ENCODE measurements at places on chromosomes 11 and 22.

GRCh38 chr11:133202816-133203215 lies 329.5 kb downstream of the OPCML start:
- DNase-seq: no peak

- no peak for DNase-seq
Observed at GRCh38 chr11:34928268-34928959, 12.0 kb downstream of the PDHX start.

DNA sequence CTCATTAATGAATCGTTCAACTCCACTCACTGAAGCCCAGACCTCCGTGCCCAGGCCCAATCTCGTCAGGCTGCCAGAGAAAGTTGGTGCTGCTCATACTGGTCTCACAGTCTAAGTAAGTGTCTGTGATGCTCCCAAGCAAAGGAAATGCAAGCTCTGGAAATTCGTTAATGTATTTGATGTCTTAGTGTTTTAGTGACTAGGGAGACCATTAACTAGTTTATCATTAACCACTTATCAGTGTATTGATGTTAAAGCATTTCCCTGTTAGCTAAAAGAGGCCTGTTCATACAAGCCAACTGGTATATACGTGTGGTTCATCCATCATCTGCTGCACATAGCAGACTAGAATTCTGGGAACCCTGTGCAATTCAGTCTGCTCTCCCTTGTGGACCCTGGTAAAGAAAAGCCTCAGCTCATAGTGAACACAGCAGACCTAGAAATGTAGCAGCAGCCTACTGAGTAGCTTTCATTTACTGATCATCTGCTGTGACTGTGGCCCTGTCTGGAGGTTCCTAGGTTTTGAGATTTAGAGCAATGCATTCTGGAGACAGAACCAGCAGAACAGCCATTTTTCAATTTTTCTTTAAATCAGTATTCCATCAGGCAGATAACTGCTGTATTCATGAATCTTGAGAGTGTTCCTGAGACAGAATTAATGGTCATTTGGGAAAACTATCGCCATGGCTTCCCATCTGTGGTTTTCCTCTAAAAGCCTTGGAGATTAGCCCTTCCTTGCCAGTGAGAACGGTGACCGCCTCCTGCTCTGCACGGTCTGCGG lies 15.7 kb upstream of the AIFM3 start:
- no peak for DNase-seq

DNA sequence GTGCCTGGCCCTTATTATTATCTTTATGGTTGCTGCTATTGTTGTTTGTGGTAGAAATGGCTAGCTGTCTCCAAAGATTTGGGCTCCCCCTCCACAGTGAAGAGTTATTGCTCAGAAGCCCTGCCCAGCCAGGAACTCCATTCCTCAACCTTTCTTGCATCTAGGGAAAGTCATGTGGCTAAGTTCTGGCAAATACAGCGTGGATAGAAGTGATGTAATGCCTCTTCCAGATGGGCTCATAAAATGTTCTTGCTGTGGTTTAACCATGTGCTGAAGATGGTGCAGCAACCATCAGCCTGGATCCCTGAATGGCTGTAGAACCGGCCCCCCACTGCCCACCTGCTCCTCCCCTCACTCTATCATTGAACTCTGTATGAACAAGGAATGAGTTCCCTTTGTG lies 203.5 kb upstream of the E2F8 start:
- DNase-seq: no peak

DNA sequence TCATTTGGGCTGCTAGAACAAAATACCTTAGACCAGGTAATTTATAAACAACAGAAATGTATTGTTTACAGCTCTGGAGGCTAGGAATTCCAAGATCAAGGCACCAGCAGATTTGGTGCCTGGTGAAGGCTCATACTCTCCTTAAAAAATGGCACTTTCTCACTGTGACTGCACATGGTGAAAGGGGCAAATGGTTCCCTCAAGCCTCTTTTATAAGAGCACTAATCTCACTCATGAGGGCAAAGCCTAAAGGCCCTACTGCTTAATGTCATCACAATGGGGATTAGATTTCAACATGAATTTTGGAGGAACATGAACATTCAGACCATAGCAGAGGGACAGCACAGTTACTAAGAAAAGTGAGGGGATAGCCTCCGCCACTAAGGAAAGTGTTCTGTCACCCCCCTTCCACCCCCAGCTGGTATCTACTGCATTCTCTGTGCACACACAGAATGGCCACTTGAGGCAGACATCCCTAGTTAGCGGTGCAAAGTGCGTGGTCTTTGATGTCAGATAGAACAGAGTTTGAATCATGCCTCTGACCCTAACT lies 47.2 kb upstream of the CEP295 start:
- no peak for DNase-seq

DNA sequence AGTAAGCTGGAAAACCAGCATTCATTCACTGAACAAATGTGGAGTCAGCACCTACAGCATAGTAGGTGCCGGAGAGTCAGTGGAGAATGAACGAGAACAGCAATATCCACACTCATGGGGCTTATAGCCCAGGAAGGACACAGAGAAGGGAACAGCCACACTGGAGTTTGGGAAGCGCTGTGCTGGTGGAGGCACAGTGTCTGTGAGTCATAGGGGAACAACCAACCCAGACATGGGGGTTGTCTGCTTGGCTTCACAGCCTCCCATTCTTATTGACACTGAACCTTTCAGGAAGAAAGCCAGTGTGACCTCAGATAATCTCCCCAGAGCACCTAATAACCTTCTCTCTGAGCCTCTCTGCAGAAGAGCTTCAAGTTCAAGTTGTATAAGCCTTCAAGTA lies 56.6 kb upstream of the UBASH3B start:
- DNase-seq: no peak

DNA sequence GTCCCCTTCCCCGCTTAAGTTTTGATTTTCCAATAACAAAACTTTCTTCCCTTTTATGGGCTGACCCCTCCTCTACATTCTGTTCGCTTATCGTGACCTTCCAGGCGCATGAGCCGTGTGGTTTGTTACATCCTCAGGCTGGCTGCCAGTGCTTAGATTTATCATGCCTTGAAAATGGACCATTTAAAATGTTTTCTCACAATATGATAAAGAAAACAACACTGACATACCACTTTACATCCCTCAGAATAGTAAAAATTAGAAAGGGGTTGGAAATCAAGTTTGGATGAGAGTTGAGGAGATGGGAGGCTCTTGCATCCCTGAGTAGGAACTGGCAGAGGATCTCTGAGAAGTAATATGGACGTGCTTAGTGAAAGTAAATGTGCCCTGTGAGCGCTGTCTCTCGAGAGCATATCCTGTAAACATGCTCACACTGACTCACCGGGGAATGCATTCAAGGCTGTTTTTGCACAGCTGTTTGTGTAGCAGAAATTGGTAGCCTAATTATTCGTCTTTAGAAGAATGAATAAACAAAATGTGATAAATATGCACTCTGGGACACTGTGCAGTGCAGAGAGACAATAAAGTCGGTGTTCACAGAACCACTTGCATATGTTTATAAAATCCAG lies 17.1 kb upstream of the TOLLIP start:
- no peak for DNase-seq

- DNase-seq: no peak
Observed at GRCh38 chr11:83019888-83020579, 51.7 kb downstream of the RAB30 start.

DNA sequence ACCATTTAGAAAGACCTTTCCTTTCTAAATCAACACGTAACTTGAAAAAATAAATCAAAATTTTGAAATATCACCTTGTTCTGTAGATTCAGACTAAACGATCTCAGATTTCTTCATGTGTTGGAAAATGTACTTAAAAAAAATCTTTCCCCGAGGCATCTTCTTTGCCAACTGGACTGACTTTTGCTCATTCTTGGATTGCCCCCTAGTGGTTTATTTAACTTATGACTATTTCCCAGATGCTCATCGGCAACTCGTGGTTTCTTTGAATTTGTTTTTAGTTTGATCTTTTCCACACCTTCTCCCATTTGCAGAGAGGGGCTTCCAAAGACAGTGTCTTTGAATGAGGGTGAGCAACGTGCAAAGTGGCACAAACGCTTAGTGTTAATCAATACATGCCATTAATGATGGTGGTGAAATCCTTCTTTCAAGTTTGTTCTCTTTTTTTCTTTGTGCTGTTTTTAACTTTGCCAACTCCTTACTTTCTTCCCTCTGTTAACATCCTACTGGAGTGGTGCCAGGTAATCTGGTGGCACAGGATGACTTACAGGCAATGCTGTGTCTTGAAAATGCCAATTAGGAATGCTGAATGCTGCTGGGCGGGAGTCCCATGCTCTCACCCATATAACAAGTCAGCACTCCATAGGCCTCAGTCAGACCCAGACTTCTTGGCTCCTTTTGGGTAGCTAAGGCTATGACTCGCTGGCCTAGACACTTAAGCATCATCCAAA lies 18.3 kb downstream of the PRSS23 start:
- DNase-seq: peak; percentile 58

GRCh38 chr11:119599864-119600541 lies 129.0 kb downstream of the NECTIN1 start:
- DNase-seq: no peak

DNA sequence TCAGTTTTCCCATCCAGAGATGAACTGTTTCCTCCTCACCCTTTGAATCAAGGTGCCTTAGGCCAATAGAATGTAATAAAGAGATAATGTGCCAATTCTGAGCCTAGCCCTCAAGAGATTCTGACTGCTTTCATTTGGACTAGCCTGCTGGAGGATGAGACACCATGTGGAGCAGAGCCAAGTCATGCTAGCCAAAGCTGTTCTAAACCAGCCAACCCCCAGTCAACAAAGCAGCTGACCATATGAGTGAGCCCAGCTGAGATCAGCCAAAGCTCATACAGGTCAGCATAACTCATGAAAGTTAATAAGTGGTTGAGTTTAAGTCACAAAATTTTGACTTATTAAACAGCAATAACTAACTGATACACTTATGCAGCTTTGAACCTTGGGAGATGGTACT lies 66.7 kb upstream of the DBX1 start:
- DNase-seq: no peak

DNA sequence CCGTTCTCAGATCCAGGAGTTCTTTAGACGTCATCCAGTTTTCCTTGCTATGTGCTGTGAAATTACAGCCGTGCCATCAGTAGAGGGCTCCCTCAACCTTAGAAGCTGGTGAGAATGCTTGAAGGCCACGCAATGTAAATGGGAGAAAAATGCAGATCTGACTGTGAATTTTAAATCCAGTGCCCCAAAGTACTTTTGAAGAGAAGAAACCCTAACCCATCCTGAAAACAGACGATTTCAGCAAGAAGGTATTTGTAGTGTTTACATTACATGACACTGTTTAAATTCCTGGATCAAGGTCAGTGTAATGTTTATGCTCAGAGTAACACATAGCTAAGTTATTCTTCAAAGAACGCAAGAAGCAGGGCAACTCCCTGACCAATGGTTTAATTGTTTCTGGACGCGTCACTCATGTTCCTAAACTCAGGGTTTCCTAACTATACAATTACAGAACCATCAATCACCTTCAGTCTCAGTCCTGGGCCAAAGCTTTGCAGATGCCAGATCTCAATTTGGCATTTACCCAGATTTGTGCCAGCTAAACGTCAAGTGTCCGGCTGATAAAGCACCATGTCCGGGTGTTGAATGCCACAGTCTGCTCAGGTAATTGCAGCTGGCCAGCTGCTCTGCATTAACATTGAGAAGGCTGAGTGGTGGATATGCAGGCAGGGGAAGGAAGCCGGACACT lies 38.2 kb downstream of the ADAMTS8 start:
- no peak for DNase-seq

- no peak for DNase-seq
Observed at GRCh38 chr22:26970809-26971394, 313.5 kb downstream of the MIAT start.

DNA sequence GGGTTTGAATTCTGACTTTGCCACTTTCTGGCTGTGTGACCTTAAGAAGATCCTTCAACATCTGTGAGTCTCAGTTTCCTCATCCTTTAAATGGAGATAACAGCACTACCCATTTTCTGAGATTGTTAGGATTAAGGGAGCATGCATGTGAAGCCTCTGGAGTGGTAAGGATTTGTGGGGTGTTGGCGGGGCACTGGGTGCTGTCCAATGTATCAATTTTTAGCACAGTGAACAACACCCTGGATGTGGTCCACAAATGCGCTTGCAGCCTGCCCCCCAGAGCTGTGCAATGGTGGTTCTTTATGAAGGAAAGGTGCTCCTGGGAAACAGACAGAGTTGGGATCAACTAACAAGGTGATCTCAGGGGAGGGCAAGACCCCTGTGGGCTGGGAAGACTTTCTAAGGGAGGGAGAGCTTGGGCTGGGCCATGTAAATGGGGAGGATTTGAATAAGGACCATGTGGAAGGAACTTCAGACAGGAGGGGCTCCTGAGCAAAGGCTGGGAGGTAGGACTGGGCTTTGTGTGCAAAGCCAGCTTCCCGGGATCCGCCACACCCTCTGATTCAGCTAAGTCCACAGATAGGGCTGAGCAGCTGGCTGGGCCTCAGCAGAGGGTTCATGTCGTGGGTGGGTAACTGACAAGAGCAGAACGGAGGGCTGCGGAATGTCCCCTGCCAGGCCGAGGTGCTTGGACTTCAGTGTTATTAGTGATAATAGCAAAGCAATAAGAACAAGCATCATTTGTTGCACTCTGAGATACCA lies 22.7 kb upstream of the RASD2 start:
- DNase-seq: no peak

- DNase-seq: no peak
Observed at GRCh38 chr11:117583063-117583801, 213.8 kb downstream of the DSCAML1 start.

DNA sequence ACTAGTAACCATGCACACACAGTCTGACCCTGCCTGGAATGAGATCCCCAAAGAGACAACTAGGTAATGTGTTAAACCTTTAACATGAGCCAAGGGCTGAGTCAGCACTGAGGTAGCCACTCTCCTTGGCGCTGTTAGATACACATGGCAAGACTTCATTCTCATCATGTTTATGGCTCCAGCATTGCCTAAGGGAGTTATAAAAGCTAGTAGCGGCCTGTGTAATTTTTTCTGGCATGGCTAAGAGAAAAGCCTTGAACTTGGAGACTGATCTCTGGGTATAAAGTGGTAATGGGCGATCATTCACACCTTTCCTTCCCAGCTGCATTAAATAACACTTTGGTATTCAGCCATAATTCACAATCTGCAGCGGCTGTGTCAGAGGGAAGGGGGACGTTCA lies 779.7 kb upstream of the LRRC4C start:
- DNase-seq: no peak

- no peak for DNase-seq
Observed at GRCh38 chr11:95867105-95867504, 56.8 kb downstream of the MTMR2 start.

- no peak for DNase-seq
Observed at GRCh38 chr11:101944923-101945322, 28.6 kb upstream of the ANGPTL5 start.

- no peak for DNase-seq
Observed at GRCh38 chr11:22130462-22131053, 62.3 kb upstream of the ANO5 start.

- DNase-seq: no peak
Observed at GRCh38 chr22:28952857-28953256, 69.5 kb downstream of the ZNRF3 start.

- no peak for DNase-seq
Observed at GRCh38 chr22:44765571-44766285, 13.4 kb downstream of the ARHGAP8 start.

DNA sequence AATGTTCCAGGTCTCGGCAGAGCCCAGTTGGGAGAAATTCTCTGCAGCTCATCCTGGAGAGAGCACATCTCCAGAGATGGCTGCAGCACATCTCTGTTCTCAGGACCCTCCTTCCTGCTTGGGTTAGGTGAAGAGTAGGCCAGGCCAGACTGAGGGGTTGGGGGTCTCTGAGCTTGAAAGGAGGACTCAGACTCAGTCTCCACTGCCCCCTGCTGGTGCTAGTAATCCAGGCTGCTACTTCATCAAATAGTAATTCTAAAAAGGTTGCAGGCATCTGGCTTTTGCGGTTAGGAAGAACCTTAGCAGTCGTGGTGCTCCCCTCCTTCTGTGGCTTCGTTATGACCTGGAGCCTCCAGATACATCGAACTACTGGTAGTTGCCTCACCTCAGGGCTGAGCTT lies 9.7 kb downstream of the TUB start:
- DNase-seq: no peak

All from CD4-positive, alpha-beta T cell treated with Interleukin-4 for 4 hours (primary cell).